ENCODE measurements at places on chromosomes 3 and 15. TPM values are rescaled to one million over a fixed set of nuclear protein-coding genes. Genes with fewer than 3 reads are reported as not detected.

DNA sequence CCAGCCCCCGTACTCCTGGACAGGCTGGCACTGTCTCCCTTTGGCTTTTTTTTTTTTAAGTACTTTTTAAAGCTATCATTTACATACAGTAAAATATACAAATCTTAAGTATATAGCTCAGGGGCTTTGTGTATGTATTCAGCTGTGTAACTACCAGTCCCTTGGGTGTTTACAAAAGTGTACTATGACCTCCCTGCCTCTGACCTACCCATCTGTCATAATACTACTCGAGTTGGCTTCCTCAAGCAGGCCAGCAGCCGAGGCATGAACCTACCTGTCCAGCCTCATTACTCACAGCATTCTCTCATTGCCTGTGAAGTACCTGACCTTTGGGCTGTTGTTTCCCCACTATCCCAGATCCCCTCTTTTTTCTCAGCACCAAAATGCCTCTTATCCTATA, 33.2 kb downstream of the ABHD2 start:
- H3K4me1 ChIP-seq: no peaks in the 10 kb centered on the region
- no peak for DNase-seq

- H3K36me3 ChIP-seq: no peaks in the 10 kb centered on the region
- H3K27me3 ChIP-seq: no peaks in the 10 kb centered on the region
Observed at GRCh38 chr3:39183211-39184080, 8.9 kb downstream of the XIRP1 start.

DNA sequence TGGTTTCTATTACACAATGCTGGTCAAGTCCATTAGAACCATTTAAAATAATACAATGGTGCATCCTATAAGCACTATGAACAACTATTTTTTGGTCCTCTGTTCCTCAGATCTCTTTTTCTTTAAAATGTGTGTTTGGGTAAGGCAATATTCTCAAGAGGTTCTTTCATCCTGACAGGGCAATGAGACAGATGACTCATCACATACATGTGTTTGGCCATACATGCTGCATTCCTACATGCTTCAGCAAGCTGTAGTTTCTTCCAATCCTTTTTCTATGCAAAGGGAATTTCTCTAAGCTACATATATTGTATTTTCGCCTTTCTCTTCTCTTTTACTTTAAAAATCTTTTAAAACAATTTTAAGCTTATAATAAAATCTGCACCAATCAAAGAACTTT, 52.7 kb downstream of the OTOL1 start:
- H3K36me3 ChIP-seq: no peaks in the 10 kb centered on the region
- no peak overlapping the region for H3K27ac ChIP-seq
- no peak overlapping the region for H3K4me3 ChIP-seq
- H3K4me1 ChIP-seq: no peaks in the 10 kb centered on the region
- no peaks in the 10 kb centered on the region for H3K27me3 ChIP-seq

- H3K36me3 ChIP-seq: peaks cover 22% of the 10 kb centered on the region
- H3K4me3 ChIP-seq: no peak overlapping the region
- no peaks in the 10 kb centered on the region for H3K4me1 ChIP-seq
- H3K27me3 ChIP-seq: no peaks in the 10 kb centered on the region
Observed at GRCh38 chr15:34241376-34242330, 16.8 kb downstream of the EMC4 start.

DNA sequence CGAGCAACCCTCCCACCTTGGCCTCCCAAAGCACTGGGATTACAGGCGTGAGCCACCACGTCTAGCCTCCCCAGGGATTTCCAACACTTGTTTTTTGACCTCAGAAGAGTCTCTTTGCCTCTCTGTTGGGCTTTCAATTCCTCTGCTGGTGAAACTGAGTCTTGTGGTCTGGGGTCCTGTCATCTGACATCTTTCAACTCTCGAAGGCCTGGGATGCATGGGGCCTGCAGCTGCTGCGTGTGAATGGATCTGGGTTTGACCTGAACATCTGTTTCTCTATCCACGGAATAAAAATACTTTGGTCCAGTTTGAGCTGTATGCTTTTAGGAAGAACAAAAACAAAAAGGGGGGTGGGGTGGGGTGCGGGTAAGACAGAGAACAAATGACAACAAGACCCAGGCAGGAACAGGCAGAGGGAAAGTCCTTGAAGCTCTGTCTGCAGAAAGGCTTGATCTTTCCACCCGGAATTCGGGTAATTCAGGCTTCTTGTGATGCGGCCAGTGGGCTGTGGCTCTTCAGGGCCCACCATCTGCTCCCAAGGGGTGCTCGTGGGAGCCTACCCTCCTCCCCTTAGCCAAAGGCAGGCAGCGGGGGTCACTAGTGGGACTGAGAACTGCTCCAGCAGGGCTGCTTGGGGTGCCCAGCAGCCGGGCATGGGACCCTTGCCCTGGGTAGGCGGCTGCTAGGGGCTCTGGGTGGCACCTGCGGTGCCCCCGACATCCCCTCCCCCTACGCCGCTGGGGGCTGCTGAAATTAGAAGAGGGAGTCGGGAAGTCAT, 71.5 kb downstream of the SLC12A8 start:
- peak overlapping the region; percentile 66 for H3K4me3 ChIP-seq
- no peaks in the 10 kb centered on the region for H3K36me3 ChIP-seq
- no peak overlapping the region for H3K27ac ChIP-seq
- no peak for DNase-seq
- H3K4me1 ChIP-seq: peaks cover 25% of the 10 kb centered on the region

IL17RB gene
- polyA plus RNA-seq: 0.98 TPM

- H3K27ac ChIP-seq: no peak overlapping the region
- H3K36me3 ChIP-seq: no peaks in the 10 kb centered on the region
- DNase-seq: no peak
- H3K27me3 ChIP-seq: no peaks in the 10 kb centered on the region
Observed at GRCh38 chr3:11632564-11632963, 11.2 kb downstream of the VGLL4 start.

GRCh38 chr3:157515398-157515797, 12.2 kb upstream of the VEPH1 start:
- no peak for DNase-seq
- H3K4me1 ChIP-seq: no peaks in the 10 kb centered on the region
- H3K27me3 ChIP-seq: no peaks in the 10 kb centered on the region
- no peak overlapping the region for H3K27ac ChIP-seq
- no peak overlapping the region for H3K4me3 ChIP-seq

ZPLD1 gene
- polyA plus RNA-seq: not detected

NCEH1 gene
- polyA plus RNA-seq: 3.5 TPM

DNA sequence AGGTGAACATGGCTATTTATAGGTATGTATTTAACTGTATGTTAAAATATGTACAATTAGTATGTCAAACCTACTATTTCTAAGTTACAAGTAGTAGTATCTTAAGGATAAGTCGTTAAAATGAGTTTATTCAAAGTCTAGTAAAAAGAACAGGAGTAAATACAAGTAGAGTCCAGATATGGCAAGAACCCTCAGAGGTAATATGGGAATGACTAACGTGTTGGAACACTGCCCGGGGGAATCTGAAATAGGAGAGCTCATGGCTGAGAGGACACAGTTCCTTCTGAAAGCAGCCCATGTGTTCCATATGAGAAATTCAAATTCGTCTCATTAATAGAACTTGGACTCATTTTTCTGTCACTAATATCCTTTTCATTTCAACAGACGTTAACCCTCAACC, 158.8 kb downstream of the CLSTN2 start:
- no peaks in the 10 kb centered on the region for H3K4me1 ChIP-seq
- no peaks in the 10 kb centered on the region for H3K36me3 ChIP-seq
- DNase-seq: no peak
- H3K4me3 ChIP-seq: no peak overlapping the region
- no peak overlapping the region for H3K27ac ChIP-seq

- no peak for DNase-seq
- no peak overlapping the region for H3K27ac ChIP-seq
- H3K36me3 ChIP-seq: no peaks in the 10 kb centered on the region
Observed at GRCh38 chr3:23075496-23075895, 127.6 kb upstream of the UBE2E2 start.

DNA sequence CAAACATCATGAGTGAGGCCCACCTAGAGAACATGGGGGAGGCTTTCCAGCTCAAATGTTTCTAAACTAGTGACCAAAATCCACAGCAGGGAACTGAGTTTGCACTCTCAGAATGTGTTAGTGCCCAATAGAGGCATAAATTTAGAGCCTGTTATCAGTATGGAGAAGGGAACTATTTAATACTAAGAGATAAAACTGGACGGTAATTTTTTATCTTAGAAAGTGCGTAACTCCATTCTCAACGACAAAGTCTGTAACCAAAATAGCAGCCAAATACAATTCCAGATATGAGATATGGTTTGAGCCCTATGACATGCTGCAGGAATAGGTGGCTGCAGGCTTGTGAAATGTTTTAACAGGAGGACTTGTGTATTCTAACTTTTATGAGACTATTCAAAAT, 3.5 kb downstream of the B3GALNT1 start:
- H3K27ac ChIP-seq: no peak overlapping the region
- H3K4me3 ChIP-seq: no peak overlapping the region
- H3K36me3 ChIP-seq: no peaks in the 10 kb centered on the region
- no peaks in the 10 kb centered on the region for H3K27me3 ChIP-seq

DNA sequence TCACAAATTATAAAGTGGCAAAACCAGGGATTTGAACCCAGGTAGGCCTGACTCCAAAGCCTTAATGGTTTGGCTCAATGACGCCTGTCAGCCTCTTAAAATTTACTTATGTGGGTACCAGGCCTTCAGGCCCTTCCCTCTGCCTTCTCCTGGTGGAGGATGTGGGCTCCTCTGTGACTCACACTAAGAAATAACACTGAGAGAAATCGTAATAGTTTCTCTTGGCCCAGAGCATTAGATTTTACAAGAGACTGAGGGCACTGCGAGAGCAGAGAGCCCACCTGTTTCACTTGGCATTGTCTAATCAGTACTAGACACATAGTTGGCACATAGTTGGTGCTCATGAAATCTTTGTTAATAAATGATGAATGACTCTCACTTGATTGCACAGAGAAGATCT, 505.2 kb downstream of the SHQ1 start:
- H3K27ac ChIP-seq: no peak overlapping the region
- H3K4me1 ChIP-seq: peaks cover 55% of the 10 kb centered on the region
- H3K4me3 ChIP-seq: no peak overlapping the region
- H3K36me3 ChIP-seq: no peaks in the 10 kb centered on the region
- no peaks in the 10 kb centered on the region for H3K27me3 ChIP-seq
- DNase-seq: no peak

TJP1 gene
- not detected for polyA plus RNA-seq

HIGD2B gene
- not detected for polyA plus RNA-seq

CPNE9 gene
- polyA plus RNA-seq: not detected

GRCh38 chr15:40314723-40315276, 7.1 kb upstream of the PLCB2 start:
- peaks cover 32% of the 10 kb centered on the region for H3K4me1 ChIP-seq
- H3K27ac ChIP-seq: no peak overlapping the region
- no peaks in the 10 kb centered on the region for H3K27me3 ChIP-seq
- H3K36me3 ChIP-seq: no peaks in the 10 kb centered on the region
- DNase-seq: no peak
